ENCODE measurements at places on chromosomes 1 and 21. TPM values are rescaled to one million over a fixed set of nuclear protein-coding genes. Genes with fewer than 3 reads are reported as not detected.

GRCh38 chr1:27596261-27596660 lies 7.7 kb downstream of the AHDC1 start:
- no peak for DNase-seq

DNA sequence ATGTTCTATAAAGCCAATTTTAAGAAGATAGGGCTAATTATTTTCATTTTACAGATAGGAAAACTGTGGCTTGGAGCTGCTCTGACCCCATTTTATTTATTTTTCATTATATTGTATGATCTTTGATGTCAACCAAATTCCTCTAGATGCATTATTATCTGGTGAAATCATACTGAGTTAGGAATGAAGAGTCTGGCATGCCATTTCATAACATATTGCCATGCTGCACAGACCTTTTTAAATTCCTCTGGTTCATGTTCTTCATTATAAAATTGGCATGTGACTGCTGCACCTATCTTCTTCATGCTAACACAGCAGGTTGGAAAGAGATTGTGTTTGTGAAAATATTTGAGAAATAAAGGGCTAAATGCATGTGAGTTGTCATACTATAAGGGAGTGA lies 12.7 kb downstream of the PRRX1 start:
- no peak for DNase-seq

GRCh38 chr1:101995984-101996745 lies 561 bp downstream of the OLFM3 start:
- peak; percentile 3 for DNase-seq

DNA sequence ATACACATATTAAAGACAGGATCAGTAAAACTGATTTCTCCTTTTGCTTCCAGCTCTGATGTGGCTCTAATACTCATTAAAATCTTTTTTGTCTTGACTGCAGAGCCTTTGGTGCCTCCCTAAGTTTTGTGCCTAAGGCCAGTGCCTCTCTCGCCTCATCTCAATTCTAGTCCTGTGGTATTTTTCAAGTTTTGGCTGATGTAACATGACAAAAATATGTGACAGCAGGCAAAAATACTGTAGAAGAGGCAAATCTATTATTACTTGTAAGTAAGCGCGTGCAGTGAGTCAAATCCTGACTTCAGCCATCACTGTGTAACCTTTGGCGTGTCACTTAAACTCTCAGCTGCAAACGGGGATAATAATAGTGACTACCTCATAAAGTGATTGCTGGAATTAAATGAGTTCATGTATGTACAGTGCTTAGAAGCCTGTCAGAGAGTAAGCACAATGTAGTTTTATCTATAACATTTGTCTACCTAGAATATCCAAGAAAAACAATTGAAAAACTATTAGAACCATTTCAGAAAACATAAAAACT lies 74.0 kb downstream of the MAB21L3 start:
- DNase-seq = no peak

DNA sequence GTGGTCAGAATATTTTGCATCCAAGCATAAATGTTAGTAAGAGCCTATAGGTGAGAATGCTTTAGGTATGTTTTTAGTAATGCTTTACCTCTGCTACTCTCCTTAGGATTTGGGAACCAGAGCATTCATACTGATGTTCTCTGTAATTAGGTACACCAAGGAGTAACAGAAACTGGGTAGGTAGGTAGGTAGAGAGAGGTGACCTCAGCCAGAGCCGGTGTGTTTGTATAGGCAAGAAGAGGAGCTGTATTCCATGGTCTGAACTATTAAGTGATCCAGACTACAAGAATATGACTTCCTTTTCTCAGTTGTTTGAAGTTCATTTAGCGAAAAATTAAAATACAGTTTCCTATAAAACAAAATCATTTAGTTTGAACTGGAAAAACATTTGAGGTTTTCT lies 108.5 kb downstream of the SDCCAG8 start:
- no peak for DNase-seq

DNA sequence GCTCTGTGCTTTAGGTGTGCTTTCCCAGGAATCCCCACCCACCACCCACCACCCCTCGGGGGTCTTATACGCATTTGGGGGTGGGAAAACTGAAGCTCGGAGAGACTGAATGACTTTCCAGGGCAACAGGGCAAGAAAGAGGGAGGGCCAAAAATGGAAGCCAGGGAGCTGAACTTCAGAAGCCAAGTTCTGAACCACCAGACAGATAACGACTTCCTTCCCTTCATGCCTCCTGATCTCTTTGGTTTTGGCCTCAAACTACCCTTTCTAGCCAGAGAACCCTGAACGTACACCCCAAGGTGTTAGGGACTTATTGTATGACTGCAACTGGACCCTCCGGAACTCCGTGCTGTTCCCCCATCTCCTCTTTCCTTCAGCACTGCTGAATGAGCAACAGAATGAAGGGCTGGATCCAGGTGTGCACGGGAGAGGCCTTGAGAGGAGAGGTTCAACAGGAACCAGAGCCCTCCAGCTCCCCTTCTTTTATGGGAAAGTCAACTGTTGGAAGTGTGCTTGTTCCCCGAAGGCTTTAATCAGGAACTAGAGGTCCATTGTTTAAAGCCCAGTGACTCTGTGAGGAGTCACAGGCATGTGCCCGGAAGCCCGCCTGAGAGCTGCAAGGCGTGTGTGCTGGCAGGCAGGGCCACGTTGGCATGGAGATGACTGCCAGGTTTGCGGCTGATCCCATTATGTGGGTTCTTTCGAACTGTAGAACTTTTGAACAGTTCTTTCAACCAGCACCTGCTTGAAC lies 3.1 kb downstream of the BACE2 start:
- DNase-seq = no peak

- DNase-seq = peak; percentile 60
Observed at GRCh38 chr1:24294228-24294672, 24.9 kb upstream of the GRHL3 start.

DNA sequence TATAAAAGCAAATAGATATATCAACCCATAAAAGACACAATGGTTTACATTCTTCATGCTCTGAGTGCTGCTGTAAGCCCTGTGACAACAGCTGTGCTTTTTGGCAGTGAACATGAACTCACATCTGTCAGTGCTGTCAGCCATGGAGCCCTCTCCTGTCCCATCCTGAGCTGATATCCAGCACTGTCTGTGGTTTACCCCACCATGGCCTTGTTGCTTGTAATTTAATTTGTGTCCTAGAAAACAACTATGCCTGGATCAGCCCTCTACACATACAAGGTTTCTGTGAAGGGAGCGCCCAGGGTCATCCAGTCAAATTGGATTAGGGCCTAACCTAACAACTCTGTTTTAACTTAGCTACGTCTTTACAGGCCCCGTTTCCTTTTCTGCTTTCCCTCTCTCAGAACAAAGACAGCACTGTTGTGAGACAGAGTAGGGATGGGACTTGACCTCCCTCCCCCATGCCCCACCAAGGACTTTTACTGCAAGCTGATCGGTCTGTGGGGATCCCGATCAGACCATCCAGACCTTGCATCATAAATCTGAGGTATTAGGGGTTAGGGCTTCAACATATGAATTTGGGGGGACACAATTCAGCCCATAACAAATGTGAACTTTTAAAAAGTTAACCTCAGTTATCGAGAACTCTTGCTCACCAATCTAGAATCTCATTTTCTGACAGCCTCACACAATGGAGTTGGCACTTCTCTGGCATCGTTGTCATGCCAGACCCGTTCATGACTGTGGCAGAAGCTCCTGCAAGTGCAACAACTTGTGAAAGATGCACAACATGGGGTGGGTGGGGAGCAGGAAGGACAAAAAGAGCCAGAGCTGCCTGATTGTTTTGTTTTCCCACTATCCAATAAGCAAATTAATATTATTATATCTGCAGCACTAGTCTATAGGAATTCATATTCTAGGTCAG lies 16.4 kb upstream of the SLC44A3 start:
- DNase-seq = no peak

DNA sequence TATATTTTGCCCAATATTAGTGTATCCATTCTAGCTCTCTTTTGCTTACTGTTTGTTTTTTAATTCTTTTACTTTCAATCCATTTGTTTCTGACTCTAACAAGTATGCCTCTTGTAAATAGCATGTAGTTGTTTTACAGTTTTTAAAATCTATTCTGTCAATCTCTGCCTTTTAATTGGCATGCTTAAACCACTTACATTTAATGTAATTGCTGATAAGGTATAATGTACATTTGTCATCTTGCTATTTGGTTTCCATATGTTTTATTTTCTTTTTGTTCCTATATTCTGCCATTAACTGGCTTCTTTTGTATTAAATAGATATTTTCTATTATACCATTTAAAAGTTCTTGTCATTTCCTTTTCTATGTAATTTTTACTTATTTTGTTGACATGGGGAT lies 16.2 kb upstream of the MAB21L3 start:
- DNase-seq = no peak

DNA sequence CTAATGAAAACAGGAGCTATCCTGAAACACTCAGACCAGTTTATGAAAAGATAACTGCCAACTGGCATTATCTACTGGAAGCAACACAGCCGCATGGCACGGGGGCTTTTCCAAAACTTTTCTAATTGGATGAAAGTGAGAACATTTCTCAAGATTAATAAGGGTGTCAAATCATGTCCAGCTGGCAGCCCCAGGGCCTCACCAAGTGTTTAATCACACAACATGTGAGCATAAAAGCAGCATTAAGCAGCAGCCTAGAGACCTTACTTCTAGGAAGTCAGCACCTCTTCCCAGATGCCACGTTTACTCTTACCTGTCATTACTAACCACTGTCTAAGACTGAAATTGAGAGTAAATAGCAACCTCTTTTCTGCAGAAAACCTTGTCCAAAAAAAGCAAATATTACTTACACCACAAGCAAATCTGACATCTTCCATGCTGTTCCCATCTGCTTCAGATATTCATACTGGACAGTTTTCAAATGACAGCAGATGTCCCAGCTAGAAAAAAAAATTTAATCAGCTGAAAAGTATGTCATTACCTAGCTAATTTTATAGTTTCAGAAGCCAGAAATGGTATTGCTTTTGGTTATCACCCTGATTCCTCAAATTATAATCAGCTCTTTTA lies 341.5 kb upstream of the ZP4 start:
- DNase-seq = no peak

DNA sequence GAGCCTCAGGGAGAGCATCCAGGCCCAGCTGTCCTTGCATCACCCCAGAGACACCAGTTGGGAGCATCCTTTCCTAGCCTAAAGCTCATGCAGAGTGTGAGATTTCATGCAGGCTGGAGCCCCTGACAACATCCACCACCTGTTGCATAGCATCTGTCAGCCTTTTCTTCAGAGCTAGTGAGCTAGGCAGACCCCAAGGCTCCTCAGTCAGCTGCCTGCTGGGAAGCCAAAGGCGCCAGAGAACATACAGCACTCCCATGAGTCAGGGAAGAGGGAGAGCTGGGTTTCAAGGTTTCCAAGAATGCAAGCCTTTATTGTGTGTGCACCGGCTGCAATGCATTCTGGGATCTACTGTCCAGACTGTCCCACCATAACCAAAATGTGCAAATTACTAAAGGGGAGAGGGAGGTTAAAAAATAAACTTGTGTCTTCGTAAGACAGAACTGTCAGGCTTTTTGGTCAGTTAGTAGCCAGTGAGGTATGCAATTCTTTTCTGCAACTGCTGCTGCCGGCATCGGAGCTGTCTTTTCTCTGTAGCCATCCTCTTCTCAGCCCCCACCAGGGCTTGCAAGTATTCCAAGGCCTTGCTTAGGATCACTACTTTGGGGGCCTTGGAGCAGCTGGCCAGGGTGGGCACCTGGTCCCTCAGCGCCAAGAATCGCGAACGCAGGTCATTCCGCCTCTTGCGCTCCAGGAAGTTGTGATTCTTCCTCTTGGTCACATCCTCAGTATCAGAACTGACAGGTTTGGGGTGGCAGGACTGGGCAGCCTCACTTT lies 4.6 kb downstream of the MYCL start:
- peak; percentile 27 for DNase-seq

DNA sequence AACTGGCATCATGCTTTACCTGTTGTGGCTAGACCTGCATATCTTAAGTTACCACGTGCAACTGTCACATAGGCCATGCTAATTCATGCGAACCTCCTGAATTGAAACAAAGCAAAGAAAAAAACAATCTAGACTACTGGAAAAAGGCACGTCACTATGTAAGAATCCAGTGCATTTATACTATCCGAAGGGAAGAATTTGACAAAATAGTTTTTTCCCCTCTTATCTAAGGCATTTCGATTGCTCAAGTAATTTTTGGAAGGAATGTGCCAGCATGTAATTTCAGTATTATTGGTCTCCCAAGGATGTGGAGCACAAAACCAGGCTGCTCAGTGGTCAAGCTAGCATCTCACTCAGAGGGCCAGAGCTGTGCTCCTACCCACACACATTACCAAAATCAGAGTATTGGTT lies 31.5 kb upstream of the C1orf198 start:
- no peak for DNase-seq

DNA sequence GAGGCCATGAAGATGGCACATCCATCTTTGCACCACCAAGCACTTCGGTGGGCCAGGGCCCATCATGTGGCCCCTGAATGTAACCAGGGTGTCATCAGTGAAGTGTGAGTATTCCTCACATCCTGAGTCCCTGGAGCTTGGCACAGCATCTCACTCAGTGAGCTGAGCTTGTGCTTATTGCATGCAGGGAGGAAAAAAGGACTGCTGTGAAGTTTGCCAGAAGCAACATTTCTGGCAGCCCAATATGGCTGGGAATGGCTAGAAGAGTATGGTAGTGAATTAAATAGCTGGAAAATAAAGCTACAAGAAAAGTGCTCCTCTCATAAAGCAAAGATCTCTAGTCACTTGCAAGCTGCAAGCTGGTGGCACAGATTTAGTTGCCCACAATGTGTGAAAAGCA lies 109.3 kb downstream of the TNFSF18 start:
- no peak for DNase-seq

GRCh38 chr1:24417681-24418080 lies 2.1 kb downstream of the NIPAL3 start:
- DNase-seq = no peak

DNA sequence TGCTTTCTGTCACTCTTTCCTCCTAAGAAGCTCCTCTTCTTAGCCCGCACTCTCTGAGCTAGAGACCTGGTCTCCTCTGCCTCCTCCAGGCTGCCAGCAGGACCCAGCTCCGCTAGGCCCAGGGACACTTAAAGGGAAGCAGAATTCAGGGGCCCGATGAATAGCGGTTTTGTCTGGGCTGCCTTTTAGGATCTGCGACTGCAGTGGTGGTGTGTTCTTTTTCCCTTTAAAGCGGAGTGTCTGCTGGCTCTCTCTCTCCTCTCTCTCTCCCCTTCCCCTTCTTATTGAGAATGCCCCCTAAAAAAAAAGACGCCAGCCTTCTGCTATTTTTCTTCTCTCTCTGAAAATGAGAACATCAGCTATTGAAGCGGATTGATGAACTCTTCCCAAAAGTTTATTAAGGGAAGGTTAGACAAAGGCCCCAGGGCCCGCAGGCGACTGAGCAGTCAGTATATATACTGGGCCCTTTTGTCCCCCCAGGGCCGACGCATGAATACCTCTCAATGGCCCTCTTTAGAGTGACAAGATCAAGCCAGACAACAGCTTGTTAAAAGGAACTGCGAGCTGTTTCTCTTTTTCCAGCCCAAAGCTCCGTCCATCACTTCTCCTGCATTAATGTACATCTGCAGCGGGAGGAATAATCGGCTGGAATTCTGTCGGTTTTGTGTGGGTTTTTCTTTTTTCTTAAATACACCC lies 27.0 kb downstream of the PAX7 start:
- DNase-seq = no peak

KPNA6 gene
- polyA plus RNA-seq = 27.7 TPM

PIGC gene
- 43.3 TPM for polyA plus RNA-seq

MRPL20 gene
- polyA plus RNA-seq = 176 TPM

MAN1C1 gene
- polyA plus RNA-seq = 24.6 TPM

IGFN1 gene
- 0.37 TPM for polyA plus RNA-seq

GABPA gene
- 10.7 TPM for polyA plus RNA-seq

CAPN9 gene
- 0.98 TPM for polyA plus RNA-seq

PSMG1 gene
- 81.4 TPM for polyA plus RNA-seq

DYNLT5 gene
- polyA plus RNA-seq = 0.13 TPM

KRTAP19-1 gene
- polyA plus RNA-seq = not detected

TNNT2 gene
- 55.1 TPM for polyA plus RNA-seq

S100B gene
- not detected for polyA plus RNA-seq
